ENCODE measurements at places on chromosomes 7 and 10.

DNA sequence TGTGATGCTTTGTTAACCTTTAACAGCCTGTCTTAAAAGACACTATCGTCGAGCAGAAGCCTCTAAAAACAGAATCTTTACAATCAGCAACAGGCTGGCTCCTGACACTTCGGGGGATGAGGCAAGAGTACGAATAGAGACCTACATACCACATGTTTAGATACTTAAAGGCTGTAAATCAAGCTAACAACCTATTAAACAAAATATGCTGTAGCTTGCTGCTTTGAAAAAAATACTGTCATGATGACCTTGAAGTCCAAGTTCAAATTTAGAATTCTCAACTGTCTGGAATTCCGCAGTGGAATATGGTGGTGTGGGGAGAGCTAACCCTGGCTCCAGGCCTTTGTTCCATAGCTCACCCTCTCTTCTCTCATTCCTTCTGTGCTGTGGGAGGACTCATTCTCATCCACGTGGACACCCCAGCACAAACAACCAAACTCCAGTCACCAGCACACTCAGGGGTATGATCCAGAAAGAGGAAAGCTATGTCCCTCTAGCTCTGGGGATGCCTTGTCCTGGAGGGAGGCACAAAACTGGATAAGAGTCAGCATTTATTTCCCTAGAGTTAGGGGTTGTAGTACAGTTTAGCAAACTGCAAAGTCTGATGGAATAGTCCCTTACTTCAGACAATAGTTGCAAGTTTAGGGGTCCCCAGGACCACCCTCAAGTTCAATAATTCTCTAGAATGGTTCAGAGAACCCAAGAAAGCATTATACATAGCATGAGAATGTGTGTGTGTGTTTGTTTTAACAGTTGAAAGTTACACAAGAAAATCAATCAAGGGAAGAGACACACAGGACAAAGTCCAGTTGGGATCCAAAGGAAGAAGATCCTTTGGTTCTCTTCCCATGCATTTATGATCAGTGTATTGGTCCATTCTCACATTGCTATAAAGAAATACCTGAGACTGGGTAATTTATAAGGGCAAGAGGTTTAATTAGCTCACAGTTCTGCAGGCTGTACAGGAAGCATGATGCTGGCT lies 196.1 kb upstream of the SVIL start:
- H3K36me3 ChIP-seq: no peaks in the 10 kb centered on the region
- DNase-seq: no peak
- H3K27me3 ChIP-seq: no peaks in the 10 kb centered on the region
- no peaks in the 10 kb centered on the region for H3K4me1 ChIP-seq
- no peak overlapping the region for H3K27ac ChIP-seq
- no peak overlapping the region for H3K4me3 ChIP-seq

DNA sequence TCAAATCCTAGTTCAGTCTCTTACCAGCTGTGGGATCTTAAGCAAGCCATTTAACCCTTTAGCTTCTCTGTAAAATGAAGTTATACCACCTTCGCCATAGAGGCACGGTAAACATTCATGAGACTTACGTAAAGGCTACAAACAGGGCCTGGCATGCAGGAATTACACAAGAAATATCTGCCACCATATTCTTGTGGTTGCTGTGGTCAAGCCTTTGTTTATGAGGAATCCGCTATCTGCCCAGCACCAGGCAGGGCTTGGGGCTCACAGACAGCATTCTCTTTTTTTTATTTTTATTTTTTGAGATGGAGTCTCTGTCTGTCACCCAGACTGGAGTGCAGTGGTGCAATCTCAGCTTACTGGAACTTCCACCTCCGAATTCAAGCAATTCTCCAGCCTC lies 9.9 kb downstream of the AIFM2 start:
- no peak overlapping the region for H3K4me3 ChIP-seq
- no peaks in the 10 kb centered on the region for H3K27me3 ChIP-seq
- DNase-seq: no peak

DNA sequence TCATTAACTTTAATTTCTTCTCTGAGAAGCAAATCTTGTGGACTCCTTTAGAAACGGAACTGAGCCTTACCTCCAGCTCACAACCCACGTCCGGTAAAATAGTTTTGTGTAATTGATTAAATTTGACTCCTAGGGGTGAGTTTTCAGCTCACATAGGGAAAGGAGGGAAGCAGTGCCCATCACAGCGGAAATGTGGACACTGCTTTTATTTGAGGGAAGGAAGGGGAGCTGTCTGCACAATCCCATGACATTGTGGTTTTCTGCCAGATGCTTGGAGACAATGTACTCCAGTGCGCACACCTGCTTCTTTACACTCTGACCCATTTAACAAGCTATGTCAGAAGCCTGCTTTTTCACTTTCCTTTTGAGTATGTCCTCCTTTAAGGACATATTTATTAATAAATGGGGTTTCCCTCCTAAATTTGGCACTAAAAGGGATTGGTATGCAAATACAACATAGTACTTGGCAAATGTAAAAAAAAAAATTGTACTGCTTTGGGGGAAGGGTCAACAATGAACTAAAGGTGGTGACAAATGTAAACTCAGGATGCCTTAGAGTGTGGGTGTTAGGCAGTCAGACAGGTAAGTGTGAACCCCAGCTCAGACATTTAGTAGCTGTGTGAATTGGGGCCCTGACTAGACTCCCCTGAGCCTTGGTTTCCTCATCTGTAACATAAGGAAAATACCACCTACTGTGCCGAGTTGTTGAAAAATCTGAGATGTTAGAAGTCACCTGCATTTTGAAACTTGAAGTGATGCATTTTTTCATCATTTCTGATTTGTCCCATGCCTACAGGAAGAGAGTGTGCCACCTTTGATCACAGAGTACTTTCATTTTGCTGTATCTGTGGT lies 90.2 kb upstream of the KLF6 start:
- H3K36me3 ChIP-seq: no peaks in the 10 kb centered on the region
- H3K27me3 ChIP-seq: no peaks in the 10 kb centered on the region
- H3K4me3 ChIP-seq: no peak overlapping the region

- H3K4me3 ChIP-seq: no peak overlapping the region
- DNase-seq: no peak
- no peaks in the 10 kb centered on the region for H3K36me3 ChIP-seq
- no peaks in the 10 kb centered on the region for H3K4me1 ChIP-seq
- H3K27ac ChIP-seq: no peak overlapping the region
Observed at GRCh38 chr7:791519-791918, 40.8 kb upstream of the SUN1 start.

GRCh38 chr7:55022002-55022985 lies 3.5 kb downstream of the EGFR start:
- H3K27ac ChIP-seq: no peak overlapping the region
- no peaks in the 10 kb centered on the region for H3K4me1 ChIP-seq

GRCh38 chr10:60614363-60614762 lies 163.9 kb upstream of the CDK1 start:
- no peaks in the 10 kb centered on the region for H3K4me1 ChIP-seq
- no peak overlapping the region for H3K4me3 ChIP-seq
- H3K36me3 ChIP-seq: no peaks in the 10 kb centered on the region
- no peak overlapping the region for H3K27ac ChIP-seq

DNA sequence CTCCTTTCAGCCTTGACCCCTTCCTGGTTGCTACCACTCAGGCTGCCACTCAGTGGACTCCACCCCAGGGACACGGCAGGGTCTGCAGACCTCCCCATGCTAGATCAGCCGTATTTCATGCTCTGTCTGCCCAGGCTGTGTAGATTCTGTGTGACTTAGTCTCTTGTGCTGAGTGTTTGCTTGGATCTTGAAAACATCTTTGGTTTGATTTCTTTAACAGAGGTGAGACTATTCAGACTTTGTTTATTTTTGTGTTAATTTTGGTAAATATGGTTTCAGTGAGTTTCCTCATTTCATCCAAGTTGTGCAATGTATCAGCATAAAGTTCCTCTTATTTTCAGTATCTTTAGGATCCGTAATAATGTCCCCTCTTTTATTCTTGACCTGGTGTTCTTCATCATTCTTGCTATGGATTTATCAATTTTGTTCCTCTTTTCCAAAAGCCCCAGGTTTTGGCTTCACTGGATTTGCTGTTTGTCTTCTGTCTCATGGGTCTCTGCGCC lies 21.2 kb upstream of the PWWP2B start:
- H3K4me3 ChIP-seq: no peak overlapping the region
- no peaks in the 10 kb centered on the region for H3K27me3 ChIP-seq
- no peak for DNase-seq
- no peaks in the 10 kb centered on the region for H3K4me1 ChIP-seq
